ENCODE measurements at places on chromosomes 3 and 15.

DNA sequence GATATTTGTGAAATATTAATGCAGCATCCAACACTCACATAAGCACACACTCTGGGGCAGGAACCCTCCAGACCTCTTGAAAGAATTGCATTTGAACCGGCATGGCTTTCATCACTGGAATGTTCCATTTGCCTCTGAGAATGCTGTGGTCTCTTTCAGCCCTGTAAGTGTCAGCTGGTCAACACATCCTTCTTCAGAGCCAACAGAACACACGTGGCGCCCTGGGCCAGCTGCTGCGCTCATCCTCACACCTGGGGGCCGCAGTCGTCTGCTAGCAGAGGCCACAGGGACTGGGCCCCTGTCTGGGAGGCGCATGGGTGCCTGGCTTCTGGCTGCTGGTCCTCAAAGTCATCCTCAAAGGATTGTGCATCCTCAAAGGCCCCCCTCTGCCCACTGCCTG lies 71.4 kb upstream of the HERC1 start:
- no peak for DNase-seq

GRCh38 chr3:192170659-192171058 lies 556.7 kb downstream of the FGF12 start:
- no peak for DNase-seq

DNA sequence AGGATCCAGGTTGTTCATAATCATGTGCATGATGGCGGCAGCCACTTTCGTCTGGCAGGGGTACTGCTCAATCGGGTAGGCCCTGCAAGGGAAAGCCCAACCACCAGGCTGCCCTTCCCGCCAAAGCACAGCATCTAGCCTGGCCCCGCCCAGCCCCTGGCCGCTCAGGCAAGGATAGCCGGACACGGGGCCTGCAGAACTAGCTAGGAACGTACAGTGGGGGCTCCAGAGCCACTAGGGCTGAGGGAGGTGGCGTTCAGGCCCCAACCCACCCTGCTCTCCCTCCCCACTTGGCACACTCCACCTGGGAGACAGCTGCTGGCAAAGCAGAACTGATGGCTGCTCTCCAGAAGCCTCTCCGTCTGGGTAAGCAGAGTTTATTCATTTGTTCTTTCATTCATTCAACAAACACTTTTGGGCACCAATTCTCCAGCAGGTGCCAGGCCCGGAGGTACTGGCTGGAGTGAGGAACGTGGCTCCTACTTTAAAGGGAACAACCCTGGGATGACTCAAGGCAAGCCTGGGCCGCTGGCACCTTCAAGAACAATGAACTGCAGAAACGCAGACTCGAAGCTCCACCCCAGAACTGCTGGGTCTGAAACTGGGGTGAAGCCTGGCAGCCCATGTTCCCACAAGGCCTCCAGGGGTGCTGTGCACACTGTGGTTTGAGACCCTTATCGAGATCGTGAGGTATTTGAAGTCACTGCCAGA lies 7.8 kb downstream of the UROC1 start:
- no peak for DNase-seq

GRCh38 chr3:120147072-120147871 lies 53.0 kb upstream of the GSK3B start:
- DNase-seq, result no peak

DNA sequence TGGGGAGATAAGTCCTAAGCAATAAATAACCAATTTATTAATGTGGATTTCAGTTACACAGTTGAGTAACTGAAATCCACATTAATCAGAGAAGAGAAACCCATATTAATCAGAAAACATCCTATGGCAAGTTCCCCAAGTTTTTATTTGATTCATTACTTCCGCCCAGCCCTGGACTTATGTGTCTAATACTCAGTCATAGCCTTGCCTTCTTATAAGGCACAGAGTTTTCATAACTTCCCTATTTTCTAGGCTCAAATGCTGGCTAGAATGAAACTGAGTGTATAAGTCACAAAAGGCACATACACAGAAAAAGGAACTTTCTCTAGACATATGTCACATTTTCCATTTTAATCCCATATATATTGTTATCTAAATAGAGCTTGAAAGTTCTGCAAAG lies 28.8 kb downstream of the CD47 start:
- DNase-seq, result no peak

All from T1000 (cell line).